NCI-H2171 (cell line): ENCODE measurements at places on chromosomes 1 and 21.
A peak's percentile ranks its signal among the peaks of the same experiment; 100 is the strongest.

DNA sequence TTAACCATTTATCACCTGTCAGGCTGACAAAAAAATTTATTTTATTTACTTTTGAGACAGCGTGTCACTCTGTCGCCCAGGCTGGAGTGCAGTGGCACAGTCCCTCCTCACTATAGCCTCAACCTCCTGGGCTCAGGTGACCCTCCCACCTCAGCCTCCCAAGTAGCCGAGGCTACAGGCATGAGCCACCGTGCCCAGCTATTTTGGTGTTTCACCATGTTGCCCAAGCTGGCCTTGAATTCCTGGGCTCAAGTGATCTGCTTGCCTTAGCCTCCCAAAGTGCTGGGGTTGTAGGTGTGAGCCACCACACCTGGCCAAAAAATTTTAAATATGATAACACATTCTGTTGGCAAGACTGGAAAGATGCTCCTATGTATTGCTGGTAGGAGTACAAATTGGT lies 11.1 kb downstream of the IPO9 start:
- no peak for DNase-seq

- DNase-seq, result no peak
These were observed 200.0 kb downstream of the MATN1 start for GRCh38 chr1:30523055-30524020.

- no peak for DNase-seq
These were observed 17.7 kb upstream of the PROK1 start for GRCh38 chr1:110433213-110433612.

DNA sequence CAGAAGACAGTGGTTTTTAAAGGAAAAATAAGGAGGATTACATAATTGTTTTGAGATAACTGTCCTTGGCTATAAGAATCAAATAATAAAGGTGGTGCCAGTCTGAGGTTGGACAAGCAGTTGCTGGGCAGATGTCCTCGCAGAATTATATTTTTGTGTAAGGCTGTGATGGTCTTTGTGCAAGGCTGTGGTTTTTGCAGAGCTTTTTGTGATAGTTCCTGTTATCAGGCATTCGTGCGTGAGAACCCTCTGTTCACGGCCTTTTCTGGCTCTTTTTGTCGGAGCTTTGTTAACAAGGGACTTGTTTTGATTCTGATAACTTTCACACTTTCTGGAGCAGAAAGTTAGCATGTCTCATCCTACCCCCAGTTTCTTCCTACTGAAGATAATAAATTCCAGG lies 33.4 kb downstream of the SH3BP5L start:
- DNase-seq, result no peak

GRCh38 chr1:157193702-157194391 lies 55.7 kb upstream of the ETV3 start:
- peak; percentile 13 for DNase-seq

DNA sequence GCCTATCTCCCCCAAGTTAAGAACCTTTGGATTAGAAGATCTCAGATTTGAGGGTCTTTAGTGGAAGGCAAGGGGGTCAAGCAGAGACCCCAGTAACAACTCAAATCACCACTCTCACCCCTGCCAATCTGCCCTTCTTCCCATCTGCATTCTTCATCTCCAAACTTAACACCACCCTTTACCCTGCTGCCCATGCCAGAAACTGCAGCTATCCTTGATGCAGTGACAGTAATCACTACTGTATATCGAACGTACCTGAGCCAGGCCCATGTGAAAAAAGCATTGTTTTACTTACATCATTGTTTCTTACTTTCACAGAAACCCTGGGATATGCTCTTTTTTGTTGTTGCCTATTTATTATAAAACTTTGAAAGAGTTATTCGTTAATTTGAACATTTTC lies 26.5 kb downstream of the NSUN4 start:
- DNase-seq, result no peak

DNA sequence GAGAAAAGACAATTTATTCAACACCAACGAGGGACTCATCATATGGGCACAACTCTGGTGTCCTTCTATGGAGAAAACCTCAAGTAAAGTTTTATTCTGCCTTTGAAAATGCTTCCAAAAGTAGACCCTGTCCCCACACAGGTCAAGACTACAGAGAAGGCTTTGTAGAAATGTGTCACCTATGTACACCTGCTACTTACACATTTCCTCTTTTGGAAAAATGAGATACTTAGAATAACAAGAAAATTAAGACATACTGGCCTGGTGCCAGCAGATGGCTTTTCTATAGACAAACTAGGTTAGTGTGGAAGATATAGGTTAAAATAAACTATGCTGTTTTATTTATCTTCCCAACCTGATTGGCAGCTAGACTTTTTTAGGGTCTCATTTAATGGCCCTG lies 13.6 kb downstream of the POGK start:
- no peak for DNase-seq

DNA sequence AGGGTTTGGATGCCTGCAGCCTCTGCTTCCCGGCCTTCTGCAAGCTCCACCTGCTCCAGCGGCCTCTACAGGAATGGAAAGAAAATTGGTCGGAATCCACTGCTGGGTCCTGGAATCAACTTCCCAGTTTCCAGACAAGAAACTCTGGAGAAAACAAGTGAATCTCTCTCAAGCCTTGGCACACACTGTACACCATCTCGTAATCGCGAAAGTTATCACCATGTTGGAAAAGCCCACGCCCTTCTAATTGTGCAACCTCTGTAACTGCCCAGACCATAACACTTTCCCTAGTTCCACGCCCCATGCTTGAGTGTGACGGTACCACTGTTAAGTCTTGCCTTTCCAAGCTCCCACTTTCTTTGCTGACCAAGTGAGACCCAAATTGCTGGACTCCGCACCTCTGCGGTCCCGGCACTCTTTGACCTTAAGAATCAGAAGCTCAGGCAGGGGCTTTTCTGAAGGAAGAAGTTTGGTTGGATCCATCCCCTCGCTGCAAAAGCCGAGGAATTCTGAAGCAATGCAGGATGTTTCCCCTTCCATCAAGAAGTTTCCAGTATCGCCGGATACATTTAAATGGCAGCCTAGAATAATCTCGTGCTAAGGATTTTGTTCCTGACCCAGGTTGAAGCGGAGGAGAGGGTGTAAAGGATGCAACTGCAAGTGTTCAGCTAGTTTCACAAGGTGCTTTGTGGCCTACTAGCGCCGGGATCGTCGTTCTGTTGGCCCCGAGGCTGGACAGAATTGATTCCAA lies 6.2 kb downstream of the NR5A2 start:
- no peak for DNase-seq
